ENCODE measurements at places on chromosomes 12 and 14. TPM values are rescaled to one million over a fixed set of nuclear protein-coding genes. Genes with fewer than 3 reads are reported as not detected.
A peak's percentile ranks its signal among the peaks of the same experiment; 100 is the strongest.

The TMEM121 gene
- total RNA-seq, result 2.7 TPM

The EPS8 gene
- total RNA-seq, result 4.3 TPM

The OVCH1 gene
- not detected for total RNA-seq

The ARHGAP9 gene
- 52.0 TPM for total RNA-seq

The TAS2R8 gene
- total RNA-seq, result not detected

The ESRRB gene
- 1.7 TPM for total RNA-seq

The FAM222A gene
- 18.1 TPM for total RNA-seq

The CIROP gene
- total RNA-seq, result not detected

The LRRC10 gene
- not detected for total RNA-seq

The KRT74 gene
- not detected for total RNA-seq

The IRF9 gene
- total RNA-seq, result 31.0 TPM

The RDH5 gene
- total RNA-seq, result 6.6 TPM

The CLECL1 gene
- total RNA-seq, result not detected

The FRMD6 gene
- 16.9 TPM for total RNA-seq

DNA sequence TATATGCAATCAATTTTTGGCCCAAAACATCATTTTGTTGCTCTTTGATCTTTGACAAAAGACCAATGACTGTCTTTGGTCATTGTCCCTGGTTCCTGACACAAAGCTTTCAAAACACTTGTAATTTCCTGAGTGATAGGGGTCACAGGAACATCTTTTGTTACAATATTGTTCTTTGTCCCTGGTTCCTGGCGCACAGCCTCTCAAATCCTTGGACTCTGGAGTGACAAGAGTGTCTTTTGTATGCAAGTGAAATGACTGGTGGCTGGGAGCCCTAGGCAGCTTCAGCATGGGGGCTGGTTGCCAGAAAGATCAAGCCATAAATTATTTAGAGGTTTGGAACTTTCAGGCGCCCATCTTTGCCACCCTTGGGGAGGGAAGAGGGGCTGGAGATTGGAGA, 53.9 kb downstream of the DNAH10 start:
- no peak for DNase-seq

GRCh38 chr14:72024043-72024407, 91.8 kb downstream of the RGS6 start:
- DNase-seq, result peak; percentile 31

DNA sequence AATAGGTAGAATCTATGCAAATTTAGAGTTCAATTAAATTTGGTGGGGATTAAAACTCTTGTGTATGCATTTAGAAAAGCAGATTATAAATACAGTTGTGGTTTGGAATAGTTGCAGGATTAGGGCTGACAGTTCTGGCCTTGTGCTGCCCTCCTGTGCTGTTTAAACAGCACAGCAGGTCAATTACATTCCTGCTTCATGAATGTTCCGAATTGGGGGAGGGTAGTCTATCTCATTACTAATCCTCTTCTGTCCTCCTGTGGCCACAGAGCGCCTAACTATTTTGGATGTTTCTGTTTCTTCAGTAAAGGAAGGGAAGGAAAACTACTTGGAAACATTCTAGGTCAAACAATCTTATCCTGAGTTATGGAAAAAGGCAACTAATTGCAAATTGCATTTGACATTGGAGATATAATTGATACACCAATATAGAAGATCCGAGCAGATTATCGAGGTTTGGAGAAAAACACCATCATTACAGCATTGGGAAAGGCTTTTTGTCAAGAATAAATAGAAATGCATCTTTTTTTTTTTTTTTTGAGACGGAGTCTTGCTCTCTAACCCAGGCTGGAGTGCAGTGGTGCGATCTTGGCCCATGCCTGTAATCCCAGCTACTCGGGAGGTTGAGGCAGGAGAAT, 8.7 kb upstream of the GPR19 start:
- peak; percentile 33 for DNase-seq

- no peak for DNase-seq
Observed at GRCh38 chr12:102480406-102480805, at the start of gene IGF1. Gene IGF1 (minus strand): TSS chr12:102480563. CDS start chr12:102480381, 182 bp downstream.

DNA sequence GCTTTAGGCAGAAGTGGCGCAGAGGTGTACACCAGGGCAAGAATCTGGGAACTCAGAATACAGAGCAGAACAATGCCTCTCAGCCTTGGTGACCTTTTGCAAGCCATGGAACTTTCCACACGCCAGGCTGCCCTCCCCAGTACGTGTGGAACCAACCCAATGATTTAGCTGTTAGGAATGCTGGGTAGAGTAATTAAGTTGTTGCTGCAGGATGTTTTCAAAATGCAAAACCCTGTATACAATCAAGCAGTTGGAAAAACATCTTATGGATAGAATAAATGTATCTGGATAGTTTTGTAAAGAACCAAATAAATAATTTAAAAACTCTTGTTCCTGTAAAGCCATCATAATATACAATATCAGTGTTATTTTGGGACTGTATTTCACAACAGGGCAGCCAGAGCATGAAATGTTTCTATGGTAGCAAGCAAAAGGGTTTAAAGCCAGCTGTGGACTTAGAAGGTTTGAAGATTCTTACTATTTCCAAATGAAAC, 19.4 kb downstream of the PPP1R36 start:
- DNase-seq, result no peak

DNA sequence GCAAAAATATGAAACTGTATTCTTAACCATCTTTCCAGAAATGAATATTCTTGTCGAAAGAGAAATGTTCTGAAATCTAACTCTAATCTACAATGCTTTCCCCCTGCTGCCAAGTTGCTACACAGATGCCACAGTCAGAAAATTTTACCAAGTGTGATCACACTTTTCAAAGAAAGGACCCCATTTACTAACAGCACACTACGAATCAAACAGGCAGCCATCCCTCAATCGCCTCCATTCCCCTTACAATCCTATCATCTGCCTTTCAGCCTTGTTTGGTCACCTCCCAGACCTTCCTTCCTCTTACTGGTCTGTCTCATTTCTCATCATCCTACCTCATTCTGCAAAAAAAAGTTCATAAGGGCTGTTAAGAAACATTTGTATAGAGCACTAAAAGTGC, 190.1 kb downstream of the MED13L start:
- no peak for DNase-seq

DNA sequence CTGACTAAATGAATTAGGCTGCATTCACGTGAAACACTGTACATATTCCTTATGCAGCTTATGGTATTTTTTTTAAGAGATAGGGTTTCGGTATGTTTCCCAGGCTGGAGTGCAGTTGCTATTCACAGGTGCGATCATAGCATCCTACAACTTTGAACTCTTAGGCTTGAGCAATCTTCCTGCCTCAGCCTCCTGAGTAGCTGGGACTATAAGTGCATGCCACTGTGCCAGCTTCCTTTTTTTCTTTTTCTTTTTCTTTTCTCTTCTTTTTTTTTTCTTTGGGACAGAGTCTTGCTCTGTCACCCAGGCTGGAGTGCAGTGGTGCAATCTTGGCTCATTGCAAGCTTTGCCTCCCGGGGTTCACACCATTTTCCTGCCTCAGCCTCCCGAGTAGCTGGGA, 35.8 kb upstream of the SPPL3 start:
- DNase-seq, result no peak

- peak; percentile 25 for DNase-seq
Observed at GRCh38 chr12:69616025-69616424, 5.3 kb upstream of the LRRC10 start.

DNA sequence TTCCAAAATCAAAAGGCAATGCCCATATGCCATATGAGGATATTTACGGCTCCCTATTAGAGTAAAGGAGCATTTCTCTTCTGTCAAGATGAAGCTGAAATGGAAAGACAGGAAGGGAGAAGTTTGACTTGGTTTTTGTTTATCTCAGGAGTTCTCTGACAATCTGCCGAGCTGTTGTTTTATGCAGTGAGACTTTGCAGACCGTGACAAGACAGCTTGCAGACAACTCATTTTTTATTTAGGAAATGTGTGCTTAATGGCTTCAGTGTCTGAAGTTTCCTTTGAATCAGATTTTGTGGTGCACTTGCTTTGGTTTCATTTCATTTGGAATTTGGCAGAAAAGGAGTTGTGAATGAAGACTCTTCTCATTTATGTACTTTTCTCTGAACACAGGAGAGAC, 145.4 kb downstream of the C12orf50 start:
- no peak for DNase-seq

GRCh38 chr12:662566-663292, 516 bp downstream of the NINJ2 start:
- no peak for DNase-seq

DNA sequence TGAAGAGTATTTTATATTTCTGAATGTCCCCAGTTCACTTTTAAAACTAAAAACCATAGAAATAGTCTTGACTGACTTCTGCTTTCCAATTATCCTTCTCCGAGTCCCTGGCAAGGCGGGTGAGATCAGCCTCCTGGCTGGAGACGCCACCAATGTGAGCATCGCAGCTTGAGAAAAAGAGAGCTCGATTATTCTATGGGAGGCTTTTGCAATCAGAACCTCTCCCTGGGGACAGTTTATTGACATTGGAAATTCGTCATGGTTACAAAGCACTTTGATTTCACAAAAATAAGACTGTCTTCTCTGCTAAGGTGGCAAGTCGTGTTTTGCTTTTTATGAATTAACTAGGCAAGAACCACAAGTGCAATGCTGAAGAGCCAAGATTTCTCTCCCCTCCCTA, 23.6 kb upstream of the GPHB5 start:
- no peak for DNase-seq

DNA sequence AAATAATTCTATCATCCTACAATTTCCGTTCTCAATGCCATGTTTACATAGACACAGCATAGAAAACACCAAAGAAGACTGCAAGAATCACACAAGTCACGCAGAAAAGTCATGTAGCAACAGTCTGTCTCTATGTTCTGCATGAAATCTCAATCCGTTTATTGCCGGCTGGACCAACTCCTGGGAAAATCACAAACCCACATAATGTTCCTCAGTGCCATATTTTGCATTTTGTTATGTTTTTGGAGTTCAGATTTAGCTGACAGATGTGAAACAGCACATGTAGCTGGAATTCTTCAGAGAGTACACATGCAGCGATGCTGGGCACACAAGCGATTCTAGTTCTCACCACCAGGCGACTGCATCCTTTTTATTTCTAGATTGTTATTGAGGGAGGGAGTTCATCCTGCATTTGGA, 193.1 kb downstream of the APAF1 start:
- DNase-seq, result no peak

GRCh38 chr12:106481246-106481645, 101.6 kb upstream of the RFX4 start:
- no peak for DNase-seq

GRCh38 chr12:114669401-114670290, 14.3 kb downstream of the TBX3 start:
- DNase-seq, result no peak

- DNase-seq, result no peak
Observed at GRCh38 chr14:54301359-54301758, 95.4 kb upstream of the CDKN3 start.

GRCh38 chr14:105453847-105454246, 20.8 kb upstream of the CRIP2 start:
- no peak for DNase-seq

DNA sequence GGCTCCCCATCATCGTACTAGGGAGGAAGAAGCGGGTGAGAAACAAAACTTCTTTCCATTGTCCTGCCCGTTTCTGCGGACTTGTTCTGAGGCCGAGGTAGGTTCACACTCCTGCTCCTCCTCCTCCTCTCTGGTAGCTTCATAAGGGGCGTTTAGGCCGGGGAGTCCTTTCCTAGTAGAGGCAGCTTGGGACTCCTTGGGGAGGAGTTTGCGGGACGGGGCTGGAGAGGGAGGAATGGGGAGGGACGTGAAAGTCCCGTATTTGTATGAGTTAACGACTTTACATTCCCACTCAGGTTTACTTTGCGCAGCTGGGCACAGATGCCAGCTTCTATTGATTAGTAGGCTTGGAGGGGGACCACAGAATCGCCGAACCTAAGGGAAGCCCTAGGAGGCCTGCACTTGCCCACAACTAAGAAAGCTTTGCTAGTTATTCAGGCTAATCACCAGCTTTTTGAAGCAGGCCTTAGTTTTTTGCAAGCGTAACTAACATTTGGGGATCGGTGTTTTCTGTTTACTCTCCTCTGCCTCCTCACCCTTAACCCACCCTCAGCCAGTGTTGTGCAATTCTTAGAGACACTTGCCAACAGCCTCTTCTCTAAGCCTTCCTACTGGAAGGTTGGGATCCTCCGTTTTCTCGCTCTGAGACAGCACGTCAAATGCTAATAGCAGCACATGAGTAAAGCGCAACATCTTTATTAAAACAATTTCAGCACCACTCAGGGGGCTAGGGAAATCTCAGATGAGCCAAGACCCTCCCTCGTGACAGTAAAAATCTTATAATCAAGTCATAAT, 499 bp downstream of the RNASE4 start:
- peak; percentile 24 for DNase-seq

GRCh38 chr12:91902860-91903683, 242.6 kb downstream of the BTG1 start:
- DNase-seq, result no peak

DNA sequence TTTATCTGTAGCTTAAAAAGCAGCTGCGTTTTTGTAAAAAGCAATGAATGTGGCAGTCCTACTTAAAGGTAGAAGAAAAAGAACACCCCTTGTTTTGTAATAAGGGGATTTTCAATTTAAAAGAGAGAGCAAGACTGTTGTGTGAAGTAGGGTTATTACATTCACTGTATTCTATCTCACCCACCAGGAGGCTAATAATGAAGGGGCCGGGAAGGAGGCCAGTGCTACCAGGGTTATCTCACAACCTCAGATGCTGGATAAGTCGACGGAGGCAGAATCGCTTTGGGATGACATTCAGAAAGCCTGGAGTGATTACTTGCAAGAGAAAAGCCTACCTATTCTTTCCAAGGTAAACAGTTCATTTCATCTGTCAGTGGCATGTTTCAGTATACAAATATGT, 97.7 kb downstream of the RMST start:
- DNase-seq, result no peak

- DNase-seq, result no peak
Observed at GRCh38 chr12:90075685-90076084, 367.0 kb upstream of the ATP2B1 start.

DNA sequence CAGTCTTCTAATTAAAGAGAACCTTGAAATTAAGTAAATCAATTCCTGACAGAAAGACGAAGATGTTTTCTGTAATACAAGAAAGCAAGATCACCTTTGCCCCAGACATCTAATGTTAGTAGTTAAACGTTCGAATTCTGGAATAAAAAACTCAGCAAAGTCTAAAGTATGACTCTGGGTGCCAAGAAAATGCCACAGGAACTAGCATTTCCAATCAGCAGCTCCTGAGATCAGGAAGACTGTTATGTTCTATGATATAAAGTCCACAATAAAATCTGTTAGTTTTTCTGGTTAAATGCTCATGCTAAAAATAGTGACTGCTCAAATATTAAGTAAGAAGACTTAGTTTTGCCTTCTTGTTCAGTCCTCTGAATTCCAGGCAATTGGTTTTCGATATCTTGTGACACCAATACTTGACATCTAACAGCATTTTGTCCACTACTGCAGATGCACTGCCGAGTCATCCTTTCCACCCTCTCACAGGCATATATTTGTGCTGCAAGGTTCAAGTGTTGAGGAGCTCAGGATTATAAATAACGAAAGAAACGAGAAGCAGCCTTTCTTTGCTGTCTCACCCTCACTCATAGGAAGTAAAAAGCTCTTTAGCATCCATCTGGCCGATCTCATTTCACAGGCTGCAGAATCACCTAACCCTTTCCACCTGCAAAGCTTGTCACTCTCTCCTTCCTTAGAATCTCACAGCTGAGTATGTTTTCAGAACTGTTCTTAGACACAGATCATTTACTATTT, 32.0 kb downstream of the SSH1 start:
- DNase-seq, result no peak

GRCh38 chr12:103028881-103029639, 71.6 kb downstream of the ASCL1 start:
- DNase-seq, result no peak

Data from glutamatergic neuron (in vitro differentiated cells).